AG08395 (cell line): ENCODE measurements at places on chromosomes 6 and 20.

GRCh38 chr20:62205618-62206387 is 14.3 kb downstream of the HRH3 start:
- DNase-seq: no peak

GRCh38 chr20:33684533-33685327 is 1.5 kb downstream of the E2F1 start:
- no peak for DNase-seq

- DNase-seq: no peak
These were observed 399.6 kb upstream of the SOX4 start for GRCh38 chr6:21193790-21194475.

GRCh38 chr20:4230651-4231050 is 215.3 kb upstream of the RNF24 start:
- DNase-seq: no peak

DNA sequence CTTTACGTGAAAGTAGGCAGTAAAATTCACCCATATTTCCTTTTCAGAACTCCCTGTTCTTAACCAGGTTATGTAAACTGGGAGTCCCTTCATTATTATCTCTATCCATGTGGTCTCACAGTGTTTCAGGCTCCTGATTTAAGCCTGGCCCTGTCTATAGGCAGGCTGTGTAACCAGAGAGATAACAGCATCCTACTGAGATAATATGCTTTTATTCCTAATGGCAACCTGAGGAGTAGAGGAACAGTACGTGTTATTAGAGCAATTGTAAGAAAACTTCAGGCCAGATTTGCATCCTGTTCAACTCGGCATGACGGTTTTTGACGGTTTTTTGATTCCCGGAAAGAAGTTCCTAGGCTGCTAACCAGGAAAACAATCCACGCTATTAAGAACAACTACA is 16.9 kb downstream of the FUT9 start:
- no peak for DNase-seq

DNA sequence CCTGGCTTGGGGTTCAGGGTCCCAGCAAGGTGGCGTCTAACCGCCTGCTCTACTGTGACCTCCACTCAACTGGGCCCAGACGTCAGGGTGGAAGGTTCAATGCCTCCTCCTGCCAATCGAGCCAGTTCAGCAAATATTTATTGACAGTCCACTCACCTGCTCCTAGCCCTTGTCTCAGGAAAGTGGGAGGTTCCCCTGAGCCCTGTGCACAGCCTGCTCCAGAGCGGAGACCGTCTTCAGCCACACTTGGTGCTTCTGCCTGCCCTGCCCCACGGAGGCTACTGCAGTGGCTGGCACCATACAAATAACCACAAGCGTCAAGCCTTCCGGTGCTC is 6.1 kb downstream of the CCDC167 start:
- no peak for DNase-seq

DNA sequence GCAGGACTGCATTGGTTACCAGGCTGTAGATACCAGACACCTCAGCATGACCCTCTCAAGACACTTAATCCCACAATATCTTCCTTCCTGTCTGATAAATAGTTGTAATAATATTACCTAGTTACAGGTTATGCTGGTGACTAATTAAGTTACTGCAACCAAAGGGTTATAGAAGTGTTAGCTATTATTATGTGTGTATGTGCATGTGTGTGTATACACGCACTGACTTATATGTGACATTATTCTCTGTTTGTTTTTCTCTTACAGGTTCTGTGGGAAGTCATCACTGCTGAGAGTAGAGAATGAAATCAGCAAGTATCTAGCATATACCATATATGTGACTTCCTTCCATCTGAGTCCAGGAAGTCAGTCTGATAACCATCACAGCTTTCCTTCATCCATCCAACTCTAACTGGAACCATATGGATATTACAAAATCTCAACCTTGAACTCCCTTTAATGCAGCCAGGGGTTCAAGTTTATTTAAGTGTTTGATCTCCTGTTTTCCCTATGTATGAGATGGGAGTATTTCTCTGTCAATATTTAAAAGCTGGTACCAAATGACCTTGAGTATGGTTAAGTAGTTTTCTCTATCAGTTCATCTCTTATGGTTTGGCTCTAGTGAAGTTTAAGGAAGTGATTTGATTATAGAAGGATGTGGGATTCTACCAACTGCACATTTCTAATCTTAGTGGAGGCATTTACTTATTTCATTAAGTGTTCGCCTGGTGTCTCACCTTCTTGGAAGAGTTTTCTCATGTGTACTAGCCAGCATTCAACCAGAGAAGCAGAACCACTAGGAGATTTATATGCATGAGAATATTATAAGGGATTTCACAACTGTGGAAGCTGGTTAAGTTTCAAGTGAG is 313.2 kb downstream of the HIVEP2 start:
- no peak for DNase-seq

- peak; percentile 97 for DNase-seq
These were observed 40.3 kb downstream of the PLCG1 start for GRCh38 chr20:41177636-41178035.

GRCh38 chr6:79782792-79783580 is 151.9 kb downstream of the SH3BGRL2 start:
- no peak for DNase-seq

DNA sequence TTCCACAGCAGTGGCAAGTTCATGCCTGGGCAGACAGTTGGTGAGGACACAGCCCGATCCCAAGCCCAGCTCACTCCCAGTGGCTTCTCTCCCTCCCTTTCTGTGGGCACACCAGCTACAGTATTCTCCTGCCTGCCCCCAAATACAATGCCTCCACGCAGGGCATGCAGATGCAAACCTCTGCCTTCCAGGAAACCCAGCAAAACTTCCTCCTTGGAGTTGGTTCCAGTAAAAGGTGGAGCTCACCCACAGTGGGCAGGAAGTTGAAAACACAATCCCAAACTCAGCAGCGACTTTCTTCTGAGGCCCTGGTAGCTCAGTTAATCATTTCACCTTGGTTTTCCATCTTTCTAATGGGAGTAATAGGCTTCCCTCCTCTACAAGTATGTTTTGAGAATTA is 93.7 kb downstream of the LY86 start:
- DNase-seq: no peak

- DNase-seq: no peak
These were observed 154.6 kb downstream of the PDE10A start for GRCh38 chr6:165508321-165508869.

- no peak for DNase-seq
These were observed 781.0 kb downstream of the EYS start for GRCh38 chr6:64926051-64926450.

GRCh38 chr6:13357551-13358075 is 29.3 kb upstream of the TBC1D7 start:
- DNase-seq: peak; percentile 35

GRCh38 chr6:106974999-106975737 is 639 bp upstream of the CD24 start:
- DNase-seq: no peak

- no peak for DNase-seq
These were observed 64.1 kb downstream of the GFOD1 start for GRCh38 chr6:13423252-13423651.

DNA sequence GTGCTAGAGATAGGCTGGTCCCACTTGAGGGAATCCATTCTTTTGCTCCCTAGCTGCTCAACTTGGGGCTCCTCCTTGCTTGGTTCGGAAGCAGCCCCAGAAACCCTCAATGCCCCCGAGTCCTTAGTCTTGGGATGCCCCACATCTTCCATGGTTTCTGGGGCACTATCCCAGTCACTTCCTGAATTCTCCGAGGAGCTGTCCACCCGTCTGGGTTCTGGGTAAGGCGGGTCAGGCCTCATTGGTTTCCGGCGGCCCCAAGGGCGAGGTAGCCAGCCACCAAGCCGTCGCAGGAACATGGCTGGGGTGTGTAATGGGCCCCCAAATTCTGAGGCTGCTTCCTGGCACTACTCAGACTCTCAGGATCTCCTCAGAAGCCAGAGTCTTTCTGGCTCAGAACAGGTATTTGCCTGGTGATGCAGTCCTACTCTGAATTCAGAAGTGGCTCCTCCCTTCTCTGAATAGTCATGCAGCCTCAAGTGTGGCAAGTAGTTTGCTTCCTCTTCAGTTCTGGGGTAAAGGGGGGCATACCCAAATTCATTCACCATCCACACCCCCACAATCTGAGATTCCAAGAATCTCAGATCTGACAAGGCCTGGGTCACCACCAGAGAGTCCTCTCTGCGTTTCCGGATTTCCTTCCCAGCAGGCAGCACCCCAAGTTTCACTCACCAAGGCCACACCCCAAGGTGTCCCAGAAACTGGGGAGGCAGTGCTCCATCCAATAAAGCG is 763 bp downstream of the C6orf47 start:
- DNase-seq: peak; percentile 32

- DNase-seq: peak; percentile 44
These were observed 59.2 kb upstream of the FNDC1 start for GRCh38 chr6:159110013-159110412.

- DNase-seq: no peak
These were observed 20.2 kb upstream of the PAQR8 start for GRCh38 chr6:52341561-52342260.

DNA sequence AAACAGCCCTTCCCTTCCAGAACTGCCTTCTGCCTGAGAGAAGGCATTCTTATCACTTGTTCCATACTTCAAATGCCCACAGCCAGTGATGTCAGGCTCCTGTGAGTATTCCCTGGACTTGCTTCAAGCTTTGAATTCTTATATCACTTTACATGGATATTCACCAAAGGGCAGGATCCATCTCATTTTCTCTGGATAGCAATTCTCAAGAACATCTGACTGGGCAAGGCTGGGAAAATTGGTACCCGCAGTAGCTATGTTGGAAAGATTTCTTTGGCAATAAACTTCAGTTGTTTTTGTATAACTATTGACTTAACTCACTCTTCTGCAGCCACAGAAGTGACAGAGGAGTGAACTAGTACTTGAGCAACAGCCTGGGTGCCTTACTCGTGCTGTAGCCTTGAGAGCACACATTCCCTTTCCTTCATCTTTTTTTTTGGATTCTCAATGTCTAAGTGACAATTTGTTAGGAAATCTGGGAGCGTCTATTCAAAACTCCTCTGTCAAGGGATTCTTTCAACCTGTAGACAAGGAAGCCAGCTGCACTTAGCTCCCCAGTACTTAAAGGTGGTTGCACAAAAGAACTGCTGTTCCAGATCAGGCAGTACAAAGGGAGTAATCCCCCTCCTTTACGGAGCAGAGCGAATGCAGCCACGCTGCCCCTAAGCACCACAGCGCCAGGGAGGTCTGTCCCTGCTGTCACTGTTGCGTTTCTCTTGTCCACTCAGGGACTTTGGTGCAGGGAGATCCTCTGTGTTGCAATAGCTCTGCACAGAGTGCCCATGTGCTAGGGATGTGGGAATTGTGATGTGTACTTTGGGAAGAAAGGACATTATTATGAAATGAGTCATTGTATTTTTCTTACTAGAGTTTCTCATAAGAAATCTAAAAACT is 69.6 kb downstream of the JAG1 start:
- DNase-seq: peak; percentile 92

GRCh38 chr6:167093406-167093921 is 29.4 kb upstream of the CCR6 start:
- no peak for DNase-seq

DNA sequence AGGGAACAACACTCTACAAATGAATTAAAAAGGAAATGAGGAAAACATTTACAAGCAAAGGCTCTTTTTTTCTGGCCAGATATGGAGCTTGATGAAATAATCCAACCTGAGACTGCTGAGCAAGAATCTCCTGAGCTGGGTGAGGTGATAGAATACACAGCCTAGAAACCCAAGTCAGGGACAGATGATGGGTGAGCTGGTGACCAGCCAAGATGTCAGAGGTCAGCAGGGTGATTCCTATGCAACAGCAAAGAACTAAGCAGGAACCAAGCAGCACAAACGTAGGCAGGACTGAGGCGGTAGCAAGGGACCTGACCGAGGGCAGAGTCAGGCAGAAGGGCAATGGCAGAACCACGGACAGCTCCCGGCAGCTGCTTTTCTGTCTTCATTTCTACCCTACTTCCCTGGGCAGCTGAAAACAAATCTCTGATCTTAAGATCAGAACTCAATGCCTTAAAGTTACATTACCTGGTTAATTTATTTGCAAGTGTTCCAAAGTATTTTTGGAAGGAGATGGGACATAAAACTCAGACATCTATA is 75.1 kb downstream of the CDC40 start:
- DNase-seq: peak; percentile 45

- DNase-seq: no peak
These were observed 5.6 kb upstream of the TBPL1 start for GRCh38 chr6:133947302-133947900.

DNA sequence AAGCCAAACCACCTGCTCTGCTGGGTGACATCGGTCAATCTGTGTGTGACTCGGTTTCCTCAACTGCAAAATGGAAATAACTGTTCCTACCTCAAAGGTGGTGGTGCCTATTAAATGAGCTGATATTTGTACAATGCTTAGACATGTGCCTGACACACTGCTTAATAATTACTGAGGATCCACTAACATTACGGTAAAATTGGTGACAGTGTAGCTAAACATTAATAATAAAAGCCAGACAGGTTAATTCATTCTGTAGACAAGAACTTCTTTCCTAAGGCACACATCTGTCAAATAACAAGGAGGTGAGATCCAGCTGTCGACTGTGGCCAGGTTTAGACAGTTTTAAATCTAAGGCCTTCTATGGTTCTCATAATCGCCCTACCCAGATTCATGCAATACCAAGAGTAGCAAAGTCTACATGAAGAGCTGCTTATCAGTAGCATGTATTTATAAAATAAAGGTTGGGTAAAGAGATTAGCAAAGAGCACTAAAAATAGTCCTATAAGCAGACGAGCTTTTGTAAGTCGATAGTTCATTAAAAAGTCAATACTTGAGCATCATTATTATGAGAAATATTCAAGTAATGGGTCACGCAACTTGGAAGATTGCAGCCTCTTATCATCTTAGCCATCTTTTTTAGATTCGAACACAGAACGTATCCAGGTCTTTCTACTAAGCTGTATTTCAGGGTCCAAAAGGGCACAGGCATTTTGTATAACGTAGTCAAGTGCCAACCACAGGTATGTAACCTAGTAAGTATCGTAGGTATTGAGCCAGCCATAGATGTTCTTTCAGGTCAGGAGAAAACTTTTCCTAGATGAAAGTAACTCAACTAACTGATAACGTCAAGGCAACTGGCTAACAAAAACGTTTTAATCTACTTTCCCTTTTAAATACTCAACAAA is 3.2 kb downstream of the CNKSR3 start:
- no peak for DNase-seq

- peak; percentile 2 for DNase-seq
These were observed 421.8 kb upstream of the SLC35B3 start for GRCh38 chr6:8857160-8857559.

GRCh38 chr6:108222064-108222463 is 38.8 kb downstream of the SNX3 start:
- no peak for DNase-seq

- DNase-seq: no peak
These were observed 58.2 kb downstream of the ZNF831 start for GRCh38 chr20:59221707-59222252.

- no peak for DNase-seq
These were observed 37.6 kb upstream of the CCN6 start for GRCh38 chr6:112016320-112016719.
